COR-L47 (cell line): ENCODE measurements at places on chromosomes 16 and 17.

GRCh38 chr17:7112510-7113108 is 2.0 kb downstream of the ASGR2 start:
- DNase-seq, result no peak

GRCh38 chr16:86018941-86019340 is 120.0 kb downstream of the IRF8 start:
- DNase-seq, result no peak

GRCh38 chr17:2366747-2367494 is 29.6 kb downstream of the SGSM2 start:
- no peak for DNase-seq

DNA sequence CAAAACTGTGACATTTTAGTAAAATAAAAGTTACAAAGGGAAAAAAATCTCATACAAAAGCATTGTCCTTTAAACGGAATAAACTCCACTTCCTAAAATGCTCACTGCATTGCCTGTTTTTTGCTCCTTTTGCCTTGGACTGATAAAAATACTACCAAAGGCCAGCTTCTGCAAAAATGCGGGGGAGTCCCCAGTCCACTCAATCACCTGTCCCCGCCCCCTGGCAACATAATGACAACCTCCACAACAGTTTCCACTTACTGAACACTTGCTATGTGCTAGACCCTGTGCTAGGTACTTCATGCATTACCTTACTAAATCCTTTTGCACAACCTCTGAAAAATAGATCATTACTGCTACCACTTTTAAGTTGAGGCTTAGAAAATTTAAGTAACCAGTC is 172.7 kb upstream of the CCL2 start:
- DNase-seq, result no peak

DNA sequence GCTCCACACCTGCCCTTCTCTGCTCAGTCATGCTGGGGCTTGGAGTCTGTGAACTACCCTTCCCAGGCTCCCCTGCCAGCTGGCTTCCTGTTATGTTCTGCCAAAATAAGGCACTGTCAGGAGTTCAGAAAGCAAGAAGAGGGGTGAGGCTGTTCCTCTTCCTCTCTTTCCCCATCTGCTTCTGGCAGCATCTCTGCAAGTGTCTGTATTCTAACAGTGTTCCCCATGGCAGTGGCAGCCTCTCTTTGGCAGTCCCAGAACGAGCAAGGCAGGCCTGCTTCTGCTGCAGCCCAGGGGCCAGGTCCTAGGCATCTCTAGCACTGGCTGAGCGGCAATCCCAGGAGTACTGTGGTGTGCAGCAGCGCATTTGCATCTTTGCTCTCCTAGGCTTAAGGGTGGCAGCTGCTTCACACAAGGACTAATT is 219.1 kb downstream of the STX8 start:
- DNase-seq, result no peak

GRCh38 chr17:82567286-82567685 is 47.8 kb downstream of the FOXK2 start:
- DNase-seq, result no peak

GRCh38 chr16:79272141-79272577 is 328.4 kb downstream of the MAF start:
- no peak for DNase-seq

GRCh38 chr16:11106726-11107125 is 149.3 kb downstream of the SOCS1 start:
- DNase-seq, result no peak

DNA sequence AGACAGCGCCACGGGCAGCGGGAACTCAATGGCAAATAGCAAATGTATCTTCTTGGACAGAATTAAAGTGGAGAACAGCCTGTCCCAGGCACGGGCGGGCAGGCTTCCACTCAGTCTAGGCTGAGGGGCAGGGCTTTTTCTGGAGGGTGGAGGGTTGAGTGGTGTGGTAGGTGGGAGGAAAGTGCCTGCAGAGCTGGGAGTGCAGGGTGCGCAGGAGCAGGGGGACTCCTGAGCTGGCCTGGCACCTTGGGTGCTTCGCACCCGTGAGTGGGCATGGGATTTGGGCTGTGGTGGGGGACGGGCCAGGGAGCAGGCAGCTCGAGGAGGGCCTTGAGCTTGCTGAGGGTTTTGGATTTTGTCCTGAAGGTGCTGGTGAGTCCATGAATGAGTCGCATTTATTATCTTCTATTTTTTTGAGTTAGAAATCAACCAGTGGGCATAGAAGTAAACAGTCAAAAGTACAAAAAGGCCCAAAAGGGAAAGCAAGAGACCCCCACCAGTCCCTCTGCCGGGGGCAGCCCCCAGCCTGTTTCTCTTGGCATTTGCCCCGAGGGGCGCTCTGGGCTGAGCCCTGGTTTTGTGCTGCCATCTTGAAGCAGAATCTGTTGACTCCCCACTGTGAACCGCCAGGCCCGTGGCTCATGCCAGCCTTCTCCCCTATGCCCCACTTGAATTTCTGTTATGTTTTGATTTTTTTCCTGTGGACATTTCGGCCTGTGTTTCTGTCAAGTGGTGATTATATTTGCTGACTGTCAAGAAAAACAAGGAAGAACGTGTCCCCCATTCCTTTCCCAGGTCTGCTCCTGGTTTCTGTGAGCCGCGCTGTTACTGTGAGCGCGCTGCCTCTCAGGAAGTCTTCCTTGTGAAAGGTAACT is 8.2 kb downstream of the ADORA2B start:
- no peak for DNase-seq
